ENCODE measurements at places on chromosomes 1 and 21.

DNA sequence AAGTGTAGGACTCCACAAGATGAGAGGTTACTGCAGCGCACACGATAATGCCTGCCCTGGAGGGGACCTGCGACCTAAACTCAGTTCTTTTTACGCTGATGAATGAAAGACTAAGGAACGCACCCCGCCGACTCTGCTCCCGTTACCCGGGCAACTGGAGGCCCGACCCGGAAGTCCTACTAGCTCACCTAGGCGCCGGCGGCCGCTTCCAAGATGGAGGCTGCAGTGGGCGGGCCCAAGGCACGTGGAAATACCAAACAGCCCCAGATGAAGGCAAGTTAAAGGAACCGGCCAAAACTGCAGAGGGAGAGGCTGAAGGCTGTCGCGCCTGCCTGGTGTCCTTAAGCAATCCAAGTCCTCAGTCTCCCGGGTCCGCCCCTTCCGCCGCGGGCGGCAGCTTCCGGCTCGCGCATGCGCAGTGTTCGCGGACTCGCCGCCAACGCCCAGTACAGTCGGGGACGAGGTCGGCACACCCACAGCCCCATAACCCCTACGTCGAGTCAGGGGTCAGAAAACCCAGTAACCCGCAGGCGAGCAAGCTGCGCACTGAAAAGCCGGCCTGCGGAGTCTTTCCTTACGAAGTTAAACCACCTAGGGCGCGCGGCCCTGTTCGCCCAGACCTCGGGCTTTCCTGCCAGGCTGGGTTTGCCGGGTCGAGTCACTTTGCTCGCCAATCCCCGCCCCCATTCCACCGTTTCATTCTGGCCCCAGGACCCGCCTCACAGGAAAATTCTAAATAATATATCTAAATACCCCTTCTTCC, at the start of gene SETD4:
Gene SETD4 (minus strand): TSS at position 368 of the 763 bp plus-strand sequence. CDS start 1,638 bp downstream, outside the sequence.
- DNase-seq: peak; percentile 89

- no peak for DNase-seq
These were observed 62.8 kb downstream of the TOR3A start for GRCh38 chr1:179144626-179145025.

- DNase-seq: no peak
These were observed 136.9 kb upstream of the C8B start for GRCh38 chr1:57102561-57103326.

- DNase-seq: no peak
These were observed 667.4 kb upstream of the ZP4 start for GRCh38 chr1:238558156-238558555.

GRCh38 chr1:93459126-93459525, 11.2 kb downstream of the FNBP1L start:
- DNase-seq: no peak

DNA sequence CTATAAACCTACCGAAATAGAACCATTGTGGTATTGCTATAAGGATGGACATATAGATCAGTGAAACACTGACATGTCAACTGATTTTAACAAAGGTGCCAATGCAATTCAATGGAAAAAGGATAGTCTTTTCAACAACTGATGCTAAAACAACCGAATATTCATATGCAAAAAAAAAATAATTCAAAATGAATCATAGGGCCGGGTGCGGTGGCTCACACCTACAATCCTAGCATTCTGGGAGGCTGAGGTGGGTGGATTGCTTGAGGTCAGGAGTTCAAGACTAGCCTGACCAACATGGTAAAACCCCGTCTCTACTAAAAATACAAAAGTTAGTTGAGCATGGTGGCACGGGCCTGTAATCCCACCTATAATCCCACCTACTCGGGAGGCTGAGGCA, 23.9 kb downstream of the HSF2BP start:
- no peak for DNase-seq

DNA sequence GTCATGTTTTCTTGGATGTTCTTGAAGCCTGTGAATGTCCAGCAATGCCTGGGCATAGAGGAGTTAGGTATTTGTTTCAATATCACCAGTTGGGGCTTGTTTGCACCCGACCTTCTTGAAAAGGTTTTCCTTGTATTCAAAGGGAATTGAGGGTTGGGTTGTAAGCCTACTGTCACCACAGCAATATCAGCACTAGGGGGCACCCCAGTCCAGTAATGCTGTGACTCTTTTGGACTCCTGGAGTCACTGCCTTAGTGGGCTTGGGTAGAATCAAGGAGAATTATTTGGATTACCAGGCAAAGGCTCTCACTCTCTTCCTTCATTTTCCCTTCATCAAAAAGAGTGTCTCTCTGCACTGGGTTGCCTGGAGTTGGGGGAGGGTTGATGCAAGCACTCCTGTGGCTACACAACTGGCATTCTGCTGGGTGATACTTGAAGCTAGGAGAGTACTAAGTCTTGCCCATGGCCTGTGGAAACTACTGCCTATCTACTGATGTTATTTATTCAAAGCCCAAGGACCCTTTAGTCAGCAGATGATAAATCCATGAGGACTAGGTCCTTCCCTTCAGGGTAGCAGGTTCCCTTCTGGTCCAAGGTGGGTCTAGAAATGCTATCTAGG, 34.5 kb downstream of the OR10R2 start:
- no peak for DNase-seq

- DNase-seq: no peak
These were observed 256.7 kb downstream of the COL11A1 start for GRCh38 chr1:102851616-102852015.

GRCh38 chr1:91754816-91755580, 131.0 kb downstream of the TGFBR3 start:
- DNase-seq: no peak

DNA sequence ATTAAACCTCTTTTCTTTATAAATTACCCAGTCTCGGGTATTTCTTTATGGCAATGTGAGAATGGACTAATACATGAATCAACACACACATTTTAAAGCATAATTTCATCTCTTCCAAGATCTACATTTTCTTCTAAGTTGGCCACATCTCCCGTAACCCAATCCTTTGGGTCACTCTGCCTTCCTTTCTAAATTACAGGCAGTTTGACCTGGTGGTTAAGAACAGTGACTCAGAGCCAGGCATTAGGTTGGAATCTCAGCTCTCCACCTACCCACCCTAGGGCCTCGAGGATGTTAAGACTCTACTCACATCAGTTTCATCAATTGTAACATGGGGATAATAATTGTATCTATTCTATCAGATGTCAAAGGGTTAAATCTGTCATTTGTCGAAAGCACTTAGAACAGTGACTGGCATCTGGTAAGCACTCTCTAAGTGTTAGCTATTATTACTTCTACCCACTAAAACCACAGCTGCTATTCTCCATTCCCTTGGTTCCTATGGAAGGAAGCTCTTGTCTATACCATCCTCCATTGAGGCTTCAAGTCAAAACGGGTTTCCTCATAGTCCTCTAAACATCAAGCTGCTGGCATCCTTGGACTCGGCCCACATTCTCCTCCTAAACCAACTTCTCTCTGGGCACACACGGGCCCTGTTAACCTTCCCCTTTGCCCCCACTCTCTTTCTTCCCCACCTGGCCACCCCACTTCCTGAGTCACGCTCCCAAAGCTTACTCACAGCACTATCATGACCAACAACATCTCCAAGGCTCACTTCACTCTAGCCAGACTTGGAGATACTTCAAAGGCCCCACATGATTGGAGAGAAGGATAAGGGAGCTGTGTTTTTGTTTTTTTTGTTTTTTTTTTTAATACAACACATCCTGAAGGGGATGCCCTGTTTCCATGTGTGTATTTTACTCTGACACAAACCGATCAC, 116.9 kb downstream of the TGFBR3 start:
- no peak for DNase-seq

- peak; percentile 55 for DNase-seq
These were observed 6.3 kb upstream of the TMEM39B start for GRCh38 chr1:32066489-32066873.

GRCh38 chr1:154595621-154596020, 12.4 kb downstream of the ADAR start:
- DNase-seq: no peak

DNA sequence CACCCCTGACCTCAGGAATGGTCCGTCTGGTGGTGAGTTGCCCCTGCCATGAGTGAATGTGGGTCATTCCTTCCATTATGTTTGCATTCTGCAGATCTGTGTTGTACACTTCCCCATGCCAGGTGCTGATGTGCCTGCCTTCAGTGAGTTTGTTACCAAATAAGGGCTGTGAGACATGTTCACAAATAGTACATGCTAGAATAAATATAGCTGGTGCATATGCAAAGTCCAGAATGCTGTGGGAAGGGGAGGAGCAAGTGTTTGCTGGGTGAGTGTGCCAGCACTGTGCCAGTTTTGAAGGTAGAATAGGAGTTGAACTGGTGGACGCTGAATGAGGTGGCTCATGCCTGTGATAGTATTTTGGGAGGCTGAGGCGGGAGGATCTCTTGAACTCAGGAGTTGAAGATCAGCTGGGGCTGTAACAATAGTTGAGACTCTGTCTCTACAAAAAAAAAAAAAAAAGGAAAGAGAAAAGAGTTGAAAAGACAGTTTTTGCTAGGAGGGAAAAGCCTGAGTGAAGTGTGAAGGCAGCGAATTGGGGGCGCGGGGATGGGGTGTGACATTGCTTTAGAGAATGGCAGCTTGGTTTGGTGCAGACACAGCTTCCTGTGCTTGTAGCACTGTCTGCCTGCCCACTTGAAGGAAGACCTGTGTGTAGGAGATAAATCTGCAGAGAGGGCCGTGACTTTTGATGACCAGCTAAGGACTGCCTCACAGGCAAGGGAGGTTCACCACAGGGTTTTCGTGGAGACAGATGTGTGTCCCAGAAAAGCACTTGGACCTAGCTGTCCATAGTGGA, 61.1 kb downstream of the LGR6 start:
- no peak for DNase-seq

DNA sequence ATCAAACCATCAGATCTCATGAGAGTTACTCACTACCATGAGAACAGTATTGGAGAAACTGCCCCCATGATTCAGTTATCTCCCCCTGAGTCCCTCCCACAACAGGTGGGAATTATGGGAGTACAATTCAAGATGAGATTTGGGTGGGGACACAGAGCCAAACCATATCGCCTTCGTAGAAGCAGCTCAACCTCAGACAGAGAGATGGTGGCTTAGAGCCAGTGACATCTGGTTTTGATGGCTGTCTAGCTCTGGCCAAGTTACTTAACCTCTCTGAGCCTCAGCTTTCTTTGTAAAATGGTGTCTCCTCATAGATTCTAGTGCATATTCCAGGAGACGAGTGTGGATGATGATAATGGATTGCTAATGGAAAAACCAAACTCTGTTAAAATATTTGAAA, 27.2 kb downstream of the MX1 start:
- no peak for DNase-seq

DNA sequence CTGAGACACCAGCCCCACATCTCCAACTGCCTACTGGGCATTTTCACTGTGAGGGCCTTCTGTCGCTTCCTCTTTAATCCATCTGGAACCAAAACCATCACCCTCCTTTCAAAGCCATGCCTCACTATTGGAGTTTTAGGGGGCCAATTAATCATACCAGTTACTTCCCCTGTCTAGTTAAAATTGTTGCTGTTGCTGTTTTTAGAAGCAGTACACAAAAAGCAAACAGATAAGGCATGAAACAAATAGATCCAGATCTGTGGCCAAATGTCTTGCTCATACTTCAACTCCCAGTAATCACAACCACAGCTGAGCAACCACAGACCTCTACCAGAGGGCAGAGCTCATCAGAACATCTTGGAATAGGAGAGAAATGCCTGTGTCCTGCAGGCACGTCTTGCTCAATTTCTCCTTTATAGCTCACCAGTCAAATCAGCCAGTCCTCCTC, 133.8 kb upstream of the C1orf105 start:
- no peak for DNase-seq

DNA sequence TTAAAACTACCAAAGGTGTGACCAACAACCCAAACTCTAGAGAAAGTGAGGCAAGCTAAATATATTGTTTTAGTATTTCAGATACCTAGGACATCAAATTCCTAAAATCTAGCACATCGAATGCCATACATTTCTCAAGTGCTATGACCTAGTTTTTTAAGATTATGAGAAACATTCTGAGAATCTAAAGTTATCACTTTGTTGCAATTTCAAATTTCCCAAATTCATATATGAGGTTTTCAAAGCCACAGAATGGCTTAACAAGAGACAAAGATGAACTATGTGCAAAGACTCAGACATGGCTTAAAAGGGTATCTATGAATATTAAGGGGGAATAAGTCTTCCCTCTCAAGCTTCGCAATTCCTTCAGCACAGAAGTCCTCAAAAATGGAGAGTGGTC, 6.8 kb downstream of the SCYL3 start:
- no peak for DNase-seq

DNA sequence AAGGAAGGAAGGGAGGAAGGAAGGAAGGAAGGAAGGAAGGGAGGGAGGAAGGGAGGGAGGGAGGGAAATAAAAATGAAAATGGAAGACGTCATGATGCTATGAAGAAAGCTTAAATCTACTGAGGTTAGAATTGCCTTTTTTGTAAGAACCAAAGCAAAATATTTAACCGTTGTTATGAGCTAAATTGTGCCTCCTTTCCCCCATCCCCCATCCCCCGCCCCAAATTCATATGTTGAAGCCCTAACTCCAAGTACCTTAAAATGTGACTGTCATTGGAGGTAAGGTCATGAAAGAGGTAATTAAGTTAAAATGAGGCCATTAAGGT, 80.1 kb upstream of the CXADR start:
- no peak for DNase-seq

- no peak for DNase-seq
These were observed 63.7 kb downstream of the ST6GALNAC3 start for GRCh38 chr1:76138217-76138616.

DNA sequence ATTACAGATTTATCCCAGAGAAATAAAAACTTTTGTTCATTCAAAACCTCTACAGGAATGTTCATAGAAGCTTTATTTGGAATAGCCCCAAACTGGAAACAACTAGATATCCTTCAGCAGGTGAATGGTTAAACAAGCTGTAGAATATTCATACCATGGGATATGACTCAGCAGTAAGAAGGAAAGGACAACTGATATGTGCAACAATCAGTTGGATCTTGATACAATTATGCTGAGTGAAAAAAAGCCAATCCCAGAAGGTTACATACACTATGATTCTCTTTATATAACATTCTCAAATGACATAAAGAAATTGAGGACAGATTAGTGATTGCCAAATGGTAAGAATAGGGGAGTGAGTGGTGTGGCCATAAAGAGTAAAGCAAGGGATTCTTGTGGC, 376.7 kb downstream of the S1PR1 start:
- no peak for DNase-seq

- no peak for DNase-seq
These were observed 5.3 kb downstream of the C1orf116 start for GRCh38 chr1:207027206-207027777.

DNA sequence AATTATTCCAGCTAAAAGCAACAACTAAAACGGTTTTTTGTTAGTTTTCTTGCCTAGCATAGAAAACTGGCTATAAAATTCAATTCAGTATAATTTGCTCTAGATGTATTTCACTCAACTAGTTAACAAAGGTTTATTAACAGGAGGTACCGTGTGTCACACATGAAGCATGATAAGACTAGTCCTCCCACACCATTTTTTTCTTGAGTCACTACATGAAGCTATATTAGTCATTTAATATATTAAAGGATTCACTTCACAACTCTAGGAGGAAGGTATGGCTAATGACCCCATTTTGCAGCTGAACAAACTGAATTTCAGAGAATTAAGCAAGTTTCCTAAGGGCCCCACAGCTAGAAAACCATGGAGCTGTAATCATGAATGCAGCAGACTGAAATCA, 307.8 kb upstream of the USP25 start:
- no peak for DNase-seq

- no peak for DNase-seq
These were observed 87.5 kb downstream of the CAMTA1 start for GRCh38 chr1:6872573-6873261.

- DNase-seq: peak; percentile 43
These were observed 54.2 kb downstream of the DMAP1 start for GRCh38 chr1:44267438-44267837.

GRCh38 chr21:24514081-24514733, 1093.1 kb downstream of the MRPL39 start:
- DNase-seq: no peak

Measured in NCI-H2029 treated with DMSO at 0.1 percent for 48 hours (cell line).